ENCODE measurements at places on chromosomes 16 and 17.

GRCh38 chr16:11734025-11734652, 8.5 kb downstream of the TXNDC11 start:
- no peak for DNase-seq

DNA sequence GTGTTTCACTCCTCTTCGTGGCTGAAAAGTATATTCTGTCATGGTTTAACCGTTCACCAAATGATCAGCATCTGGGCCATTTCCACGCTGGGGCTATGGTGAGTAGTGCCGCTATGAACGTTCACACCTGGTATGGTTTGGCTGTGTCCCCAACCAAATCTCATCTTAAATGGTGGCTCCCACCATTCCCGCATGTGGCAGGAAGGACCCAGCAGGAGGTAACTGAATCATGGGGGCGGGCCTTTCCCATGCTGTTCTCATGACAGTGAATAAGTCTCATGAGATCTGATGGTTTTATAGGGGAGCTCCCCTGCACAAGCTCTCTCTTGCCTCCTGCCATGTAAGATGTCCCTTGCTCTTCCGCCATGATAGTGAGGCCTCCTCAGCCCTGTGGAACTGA, 45.7 kb upstream of the ZNF469 start:
- DNase-seq, result no peak

DNA sequence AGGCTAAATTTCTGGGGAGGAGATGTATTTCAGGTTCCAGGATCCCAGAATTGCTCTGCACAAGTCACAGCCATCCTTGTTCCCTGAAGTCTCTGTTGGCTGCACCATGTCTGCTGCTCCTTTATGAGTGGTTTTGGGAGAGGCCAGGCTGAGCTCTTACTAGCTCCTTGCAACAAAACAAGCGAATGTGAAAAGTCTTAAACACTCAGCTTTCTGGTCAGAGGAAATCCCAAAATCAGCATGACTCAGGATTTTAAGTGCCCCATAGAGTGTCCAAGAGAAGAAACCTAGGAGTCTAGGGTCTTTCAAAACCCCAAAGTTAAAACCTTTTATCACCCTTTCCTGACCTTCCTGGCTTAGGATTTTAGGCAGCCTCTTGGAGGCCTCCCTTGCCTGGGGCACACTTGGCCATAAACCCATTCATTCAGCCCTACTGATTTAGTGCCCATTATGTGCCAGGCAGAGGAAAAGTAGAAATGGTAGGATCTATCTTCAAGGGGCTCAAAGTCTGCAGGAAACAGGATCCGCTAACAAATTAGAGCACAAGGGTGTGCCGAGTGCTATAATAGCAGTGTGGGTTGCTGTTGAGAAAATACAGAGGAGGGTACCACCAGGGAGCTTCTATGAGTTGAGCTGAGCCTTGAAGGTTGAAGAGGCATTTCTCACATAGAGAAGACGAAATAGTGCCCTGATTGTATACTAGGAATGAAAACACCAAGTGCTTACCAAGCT, 36.9 kb downstream of the SOST start:
- DNase-seq, result no peak

GRCh38 chr17:7589891-7590691, at the start of gene SOX15:
TSS of gene SOX15 (minus strand) at chr17:7590094. CDS start at chr17:7589676, 418 bp downstream.
- no peak for DNase-seq

DNA sequence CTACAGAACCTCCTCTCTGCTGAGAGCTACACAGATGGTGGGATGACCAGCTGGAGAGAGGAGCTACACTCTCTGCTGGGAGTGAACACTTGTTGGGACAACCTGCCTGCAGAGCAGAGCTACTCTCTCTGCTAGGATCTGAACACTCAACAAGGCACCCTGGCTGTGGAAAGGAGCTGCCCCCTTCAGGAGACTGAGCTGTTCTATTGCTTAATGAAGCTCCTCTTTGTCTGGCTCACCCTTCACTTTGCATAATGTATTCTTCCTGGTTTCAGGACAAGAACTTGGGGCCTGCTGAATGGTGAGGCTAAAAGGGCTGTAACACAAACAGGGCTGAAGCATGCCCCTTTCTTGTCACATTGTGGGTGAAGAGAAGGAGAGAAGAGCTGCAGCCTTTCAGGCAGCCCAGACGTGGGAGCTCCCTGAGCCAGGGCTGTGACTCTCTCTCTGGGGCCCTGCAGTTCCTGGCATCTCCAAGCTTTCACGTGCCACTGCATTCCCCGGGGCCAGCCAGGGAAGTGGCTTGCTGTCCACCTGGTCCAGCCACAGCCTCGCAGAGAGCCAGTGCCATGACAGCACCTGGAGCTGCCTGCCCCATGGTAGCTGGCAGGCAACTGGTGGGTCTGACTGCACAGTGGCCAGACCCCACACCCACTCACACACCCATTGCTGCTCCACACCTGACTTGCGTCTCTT, 272.8 kb upstream of the KCNJ16 start:
- peak; percentile 11 for DNase-seq

DNA sequence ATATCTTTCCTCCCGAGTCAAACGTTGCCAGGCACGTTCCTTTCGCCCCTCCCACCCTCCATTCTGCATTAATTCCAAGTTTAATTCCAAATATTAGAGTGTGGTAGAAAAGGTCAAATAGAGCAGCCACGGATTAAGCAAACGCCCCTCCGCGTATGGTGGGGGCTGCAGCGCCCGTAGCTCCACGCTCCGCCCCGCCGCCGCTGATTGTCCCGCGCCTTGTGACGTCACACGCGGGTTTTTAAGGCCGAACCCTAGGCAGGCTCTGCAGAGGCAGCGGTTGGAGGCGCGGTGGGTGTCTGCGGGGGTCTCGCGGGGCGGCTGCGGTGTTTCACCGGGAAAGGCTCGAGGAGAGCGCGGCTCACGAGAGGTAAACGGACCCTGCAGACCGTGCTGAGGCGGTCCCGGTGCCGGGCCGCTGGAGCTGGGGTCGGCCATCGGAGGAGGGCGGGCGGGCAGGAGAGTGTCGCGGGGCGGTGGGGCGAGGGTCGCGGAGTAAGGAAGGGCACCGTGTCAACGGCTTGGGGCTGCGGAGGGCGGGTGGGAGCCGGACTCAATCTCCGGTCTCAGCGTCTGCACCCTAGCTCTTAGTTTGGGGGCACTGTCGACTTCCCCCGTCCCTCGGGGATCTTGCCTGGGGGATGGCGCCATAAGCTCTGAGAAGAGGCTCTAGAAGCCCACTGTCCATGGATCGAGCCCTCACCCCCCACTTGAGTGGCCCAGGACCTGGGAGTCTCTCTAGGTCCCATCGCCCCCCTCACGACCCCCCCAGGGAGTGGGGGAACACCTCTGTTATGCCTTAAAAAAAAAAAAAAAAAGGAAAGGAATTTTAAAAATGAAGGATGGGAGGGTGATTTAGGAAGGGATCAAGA, at the start of gene ARL4D:
ARL4D (plus strand) TSS at position 270 of the 872 bp plus-strand sequence. CDS start 740 bp downstream, outside the sequence.
- DNase-seq, result peak; percentile 42

- DNase-seq, result no peak
These were observed 57.4 kb downstream of the HS3ST3A1 start for GRCh38 chr17:13544292-13544691.

DNA sequence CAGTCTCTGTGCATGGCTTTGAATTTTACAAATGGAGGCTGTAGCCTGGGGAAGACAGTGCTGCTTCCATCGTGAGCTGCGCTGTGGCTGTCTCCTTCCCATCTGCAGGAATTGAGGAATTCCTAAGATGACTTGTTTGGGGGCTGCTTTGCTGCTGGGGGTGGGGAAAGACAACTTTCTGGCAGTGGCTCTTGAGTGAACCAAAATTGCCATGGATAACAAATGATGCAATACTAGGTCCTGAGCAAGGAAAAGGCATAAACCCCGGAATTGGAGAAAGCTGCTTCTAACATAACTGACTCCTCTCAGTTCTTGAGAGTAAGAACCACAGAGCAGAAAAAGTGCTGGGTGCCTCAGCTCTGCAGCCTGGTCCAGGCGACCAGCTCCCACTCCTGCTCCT, 245.0 kb upstream of the RPL38 start:
- DNase-seq, result no peak

DNA sequence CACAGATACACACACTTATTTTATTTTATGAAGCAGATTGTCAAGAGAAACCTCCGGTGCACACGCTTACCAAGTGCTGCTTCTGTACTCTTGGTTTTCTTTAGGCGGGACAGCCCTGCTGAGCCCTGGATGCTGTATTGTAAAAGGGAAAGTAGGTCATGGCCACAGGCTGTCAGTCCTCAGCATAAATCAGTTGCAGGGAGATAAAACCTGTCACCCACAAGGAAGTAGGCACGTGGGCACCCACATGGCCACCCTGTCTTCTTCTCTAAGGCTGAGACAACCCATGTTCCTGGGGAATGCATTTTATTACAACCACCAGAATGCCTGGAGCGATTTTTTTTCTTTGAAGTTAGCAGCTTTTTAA, 59.3 kb downstream of the ASIC2 start:
- DNase-seq, result no peak

- DNase-seq, result no peak
These were observed 171.0 kb downstream of the MAF start for GRCh38 chr16:79429381-79430190.

DNA sequence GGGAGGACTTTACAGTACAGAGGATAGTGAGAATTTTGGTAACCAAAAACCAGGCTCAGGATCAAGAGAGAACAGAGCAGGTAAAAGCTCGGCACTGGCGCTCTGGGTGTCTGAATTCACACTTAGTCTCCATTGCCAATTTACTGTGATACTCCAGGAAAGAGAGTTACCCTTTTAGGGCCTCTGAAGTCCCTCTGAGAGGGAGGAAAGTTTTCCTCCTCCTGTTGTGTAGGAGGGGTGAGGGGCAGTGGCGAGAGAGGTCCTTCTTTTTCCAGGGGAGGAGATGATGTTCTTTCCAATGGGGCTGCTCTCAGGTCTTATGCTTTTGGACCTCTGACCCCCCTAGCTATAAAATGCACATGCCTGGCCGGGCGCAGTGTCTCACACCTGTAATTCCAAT, 5.4 kb upstream of the TNS4 start:
- peak; percentile 4 for DNase-seq
